Sigmoid colon (tissue), 7 donors: ENCODE measurements at places on chromosomes 1 and 21.

DNA sequence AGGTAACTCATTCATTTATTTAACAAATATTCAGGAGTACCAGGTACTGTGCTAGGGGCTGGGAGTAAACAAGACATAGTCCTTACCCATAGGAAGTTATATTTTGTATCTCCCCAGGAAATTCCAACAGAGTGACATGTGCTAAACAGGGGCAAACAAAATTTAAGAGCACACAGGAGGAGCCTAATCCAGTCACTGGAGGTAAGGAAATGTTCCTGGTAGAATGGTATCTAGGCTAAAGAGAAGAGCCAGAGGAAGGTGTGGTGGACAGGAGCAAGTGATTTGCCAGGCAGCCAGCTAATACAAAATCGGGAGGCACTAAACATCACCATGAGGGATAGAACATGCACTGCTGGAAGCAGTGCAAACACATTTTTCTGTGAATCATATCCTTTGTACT is 10.4 kb downstream of the TEX38 start:
- no peak for DNase-seq

DNA sequence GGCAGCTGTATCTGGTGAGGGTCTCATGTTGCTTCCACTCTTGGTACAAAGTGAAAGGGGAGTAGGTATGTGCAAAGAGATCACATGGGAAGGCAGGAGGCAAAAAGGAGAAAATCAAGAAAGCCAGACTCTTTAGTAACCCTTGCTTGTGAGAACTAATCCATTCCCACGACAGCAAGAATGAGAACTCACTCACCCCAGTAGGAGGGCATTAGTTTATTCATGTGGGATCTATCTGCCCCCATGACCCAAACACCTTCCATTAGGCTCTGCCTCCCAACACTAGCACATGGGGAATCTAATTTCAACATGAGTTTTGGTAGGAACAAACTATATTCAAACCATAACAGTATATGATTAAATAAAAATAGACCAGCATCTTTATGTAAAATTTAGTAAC is 57.6 kb downstream of the ZNHIT6 start:
- no peak for DNase-seq

DNA sequence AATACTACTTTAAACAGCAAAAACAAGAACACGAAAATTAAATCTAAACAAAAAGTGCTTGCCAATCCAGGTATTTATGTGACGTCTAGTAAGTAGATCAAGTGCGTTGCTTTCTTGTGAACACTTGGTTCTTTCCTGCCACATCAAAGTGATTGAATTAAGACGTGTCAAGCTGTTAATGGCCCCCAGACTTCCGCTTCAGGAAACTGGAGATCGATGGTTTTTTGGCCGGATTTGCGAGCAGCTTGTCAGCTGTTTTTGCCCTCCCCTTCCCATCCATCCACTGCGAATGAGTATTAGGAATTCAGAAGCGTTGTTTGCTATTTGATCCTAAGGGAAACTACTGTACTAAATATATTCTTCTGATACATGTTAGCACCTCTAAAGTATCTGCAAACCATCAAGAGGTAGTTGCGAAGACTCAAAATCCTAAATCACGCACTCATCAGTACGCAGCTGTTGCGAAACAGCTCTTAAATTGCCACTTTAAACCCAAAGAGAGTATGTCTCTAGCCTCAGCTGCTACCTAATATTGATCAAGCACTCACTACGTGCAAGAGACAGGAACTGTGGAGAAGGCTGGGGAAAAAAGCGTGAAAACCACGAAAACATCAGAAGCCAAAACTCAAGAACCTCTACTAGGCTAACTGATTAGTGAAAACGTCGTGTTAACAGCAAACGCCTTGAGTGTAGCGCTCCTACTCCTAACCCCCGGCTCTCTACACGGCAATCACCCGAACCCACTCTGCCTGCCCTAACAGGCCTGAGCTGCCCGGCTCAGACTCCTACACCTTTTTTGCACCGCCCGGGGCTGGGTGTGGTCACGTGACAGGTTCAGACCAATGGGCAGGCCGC is 473 bp upstream of the BRDT start:
- DNase-seq: no peak

DNA sequence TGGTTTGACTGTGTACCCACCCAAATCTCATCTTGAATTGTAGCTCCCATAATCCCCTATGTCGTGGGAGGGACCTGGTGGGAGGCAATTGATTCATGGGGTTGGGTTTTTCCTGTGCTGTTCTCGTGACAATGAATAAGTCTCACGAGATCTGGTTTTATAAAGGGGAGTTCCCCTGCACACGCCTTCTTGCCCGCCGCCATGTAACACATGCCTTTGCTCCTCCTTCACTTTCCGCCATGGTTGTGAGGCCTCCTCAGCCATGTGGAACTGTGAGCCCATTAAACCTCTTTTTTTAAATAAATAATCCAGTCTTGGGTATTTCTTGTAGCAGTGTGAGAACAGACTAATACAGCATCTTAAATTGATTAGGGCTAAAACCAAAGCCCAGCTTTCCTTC is 22.6 kb upstream of the RERE start:
- DNase-seq: no peak

DNA sequence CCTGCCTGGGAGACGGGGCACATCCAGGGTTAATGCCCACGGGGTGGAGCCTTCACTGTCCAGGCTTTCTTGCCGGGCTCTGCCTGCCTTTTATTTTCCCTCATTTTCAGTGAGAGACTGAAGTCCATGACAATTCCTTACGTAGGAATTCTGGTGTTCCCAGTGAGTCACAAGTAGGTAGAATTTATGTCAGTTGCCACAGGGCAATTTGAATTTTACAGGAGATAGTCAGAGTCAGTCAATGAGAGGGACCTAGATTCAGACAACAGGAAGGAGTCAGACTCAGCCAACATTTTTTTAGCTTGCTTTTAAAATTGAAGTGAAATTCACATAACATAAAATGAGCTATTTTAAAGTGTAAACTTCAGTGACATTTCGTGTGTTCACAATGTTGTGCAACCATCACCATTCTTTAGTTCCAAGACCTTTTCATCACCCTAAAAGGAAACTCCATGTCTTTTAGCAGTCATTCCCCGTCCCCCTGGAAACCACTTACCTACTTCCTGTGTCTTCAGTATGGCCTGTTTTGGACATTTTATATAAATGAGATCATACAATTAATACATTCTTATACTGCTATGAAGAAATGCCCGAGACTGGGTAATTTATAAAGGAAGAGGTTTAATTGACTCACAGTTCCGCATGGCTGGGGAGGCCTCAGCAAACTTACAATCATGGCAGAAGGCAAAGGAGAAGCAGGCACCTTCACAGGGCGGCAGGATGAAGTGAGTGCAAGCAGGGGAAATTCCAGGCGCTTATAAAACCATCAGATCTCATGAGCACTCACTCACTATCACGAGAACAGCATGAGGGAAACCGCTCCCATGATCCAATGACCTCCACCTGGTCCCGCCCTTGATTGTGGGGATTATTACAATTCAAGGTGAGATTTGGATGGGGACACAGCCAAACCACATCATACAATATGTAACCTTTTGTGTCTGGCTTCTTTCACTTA is 14.6 kb downstream of the AJAP1 start:
- DNase-seq: no peak

- no peak for DNase-seq
Measured at GRCh38 chr1:150954708-150955107, 19.9 kb downstream of the CERS2 start.

DNA sequence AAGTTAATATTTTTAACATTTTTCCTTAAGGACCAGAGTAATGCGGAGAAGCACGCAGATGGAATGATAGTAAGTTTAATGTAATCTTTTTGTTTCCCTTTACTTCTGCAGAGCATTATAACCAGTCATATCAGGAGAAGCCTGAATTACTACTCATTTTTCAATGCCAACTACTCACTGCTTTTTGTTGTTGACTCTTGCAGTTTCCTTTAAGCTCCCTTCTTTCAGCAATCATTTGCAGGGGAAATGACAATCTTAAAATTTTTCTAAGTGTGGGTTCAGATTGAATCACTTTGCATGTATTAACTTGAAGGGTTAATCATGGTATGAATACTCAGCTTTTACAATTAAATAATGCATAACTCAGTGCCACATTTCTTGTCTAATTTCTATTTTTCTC is 122.2 kb downstream of the NRDC start:
- DNase-seq: no peak

DNA sequence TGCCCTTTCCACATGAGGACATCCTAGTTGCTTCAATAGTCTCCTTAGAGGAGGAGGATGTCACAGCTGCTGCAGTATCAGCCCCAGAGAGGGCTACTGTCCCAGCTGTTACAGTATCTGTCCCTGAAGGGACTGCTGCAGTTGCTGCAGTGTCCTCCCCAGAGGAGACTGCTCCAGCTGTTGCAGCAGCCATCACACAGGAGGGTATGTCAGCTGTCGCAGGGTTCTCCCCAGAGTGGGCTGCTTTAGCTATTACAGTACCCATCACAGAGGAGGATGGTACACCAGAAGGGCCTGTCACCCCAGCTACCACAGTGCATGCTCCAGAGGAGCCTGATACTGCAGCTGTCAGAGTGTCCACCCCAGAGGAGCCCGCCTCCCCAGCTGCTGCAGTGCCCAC is 78.5 kb upstream of the BMP8A start:
- no peak for DNase-seq

DNA sequence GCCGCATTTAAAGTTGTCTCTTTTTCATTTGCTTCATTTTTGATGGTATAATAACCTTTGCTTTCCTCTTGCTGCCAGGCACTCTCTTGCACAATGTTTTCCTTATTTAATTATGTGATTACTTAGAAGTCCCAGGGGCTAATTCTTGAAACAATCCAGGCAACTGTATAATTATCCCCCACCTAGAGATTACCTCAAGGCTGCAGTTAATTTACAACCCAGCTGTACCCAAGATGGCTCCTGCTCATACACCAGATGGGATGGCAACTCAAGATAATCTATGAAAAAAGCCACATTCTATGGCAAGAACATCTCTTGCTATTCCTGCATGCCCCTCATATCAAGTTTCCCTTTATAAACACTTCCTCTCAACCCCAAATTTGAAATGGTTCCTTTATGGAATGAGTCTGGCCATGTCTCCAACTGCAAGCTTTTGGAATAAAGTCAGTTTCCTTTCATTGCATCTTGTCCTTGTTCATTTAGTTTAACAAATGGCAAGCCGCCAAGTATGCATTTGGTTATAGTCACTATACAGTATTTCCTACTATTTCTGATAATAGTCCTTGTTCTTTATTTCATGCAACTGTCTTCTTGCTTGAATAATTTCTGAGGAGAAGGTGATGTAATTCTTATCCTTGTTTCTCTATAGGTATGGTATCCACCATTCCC is 1042.6 kb downstream of the PLA2G4A start:
- DNase-seq: no peak

GRCh38 chr1:17308593-17308992 is 596 bp downstream of the PADI4 start:
- DNase-seq: peak; percentile 11

DNA sequence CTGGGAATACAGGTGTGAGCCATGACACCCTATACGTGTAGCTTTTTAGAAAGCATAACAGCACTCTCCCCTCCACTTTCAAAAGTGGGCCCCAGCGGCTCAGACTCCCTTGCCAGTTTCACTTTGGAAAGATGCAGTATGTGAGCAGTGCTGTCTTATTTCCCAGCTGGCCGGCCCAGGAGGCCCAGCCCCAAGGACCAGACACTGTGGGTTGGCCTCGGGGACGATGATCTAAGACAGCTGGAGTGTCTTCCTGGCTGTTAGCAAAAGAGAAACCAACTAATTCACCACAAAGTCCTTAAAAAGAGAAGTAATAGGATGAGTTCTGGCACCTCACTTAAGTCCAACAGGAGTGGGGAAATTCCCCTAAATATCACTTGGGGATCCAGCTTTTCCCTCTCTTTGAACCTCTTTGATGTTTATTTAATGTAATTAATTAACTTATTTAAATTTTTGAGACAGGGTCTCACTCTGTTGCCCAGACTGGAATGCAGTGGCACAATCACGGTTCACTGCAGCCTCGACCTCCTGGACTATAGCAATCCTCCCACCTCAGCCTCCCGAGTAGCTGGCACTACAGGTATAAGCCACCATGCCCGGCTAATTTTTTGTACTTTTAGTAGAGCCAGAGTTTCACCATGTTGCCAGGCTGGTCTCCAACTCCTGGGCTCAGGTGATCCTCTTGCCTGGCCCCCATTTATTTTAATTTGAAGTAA is 17.6 kb upstream of the CLIC4 start:
- DNase-seq: peak; percentile 94

GRCh38 chr21:45631540-45631939 is 12.0 kb upstream of the PCBP3 start:
- no peak for DNase-seq

DNA sequence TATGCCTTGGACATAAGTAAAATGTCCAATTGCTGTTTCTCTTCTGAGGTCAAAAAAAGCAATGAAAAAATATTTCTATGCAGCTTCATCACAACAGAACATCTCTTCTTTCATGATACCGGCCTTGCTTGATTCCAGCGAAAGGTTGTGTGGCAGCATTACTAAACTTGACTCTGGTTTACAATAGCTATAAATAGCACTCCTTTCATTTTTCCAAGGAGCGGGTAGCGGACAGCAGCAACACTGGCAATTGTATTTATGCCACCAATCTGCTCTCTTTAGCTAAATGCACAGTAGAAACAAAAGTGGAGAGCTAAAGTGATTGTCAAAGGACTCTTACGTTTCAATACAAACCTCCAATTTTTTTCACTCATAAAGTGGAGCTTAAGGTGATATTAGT is 7.5 kb upstream of the DAB1 start:
- no peak for DNase-seq

- DNase-seq: no peak
Measured at GRCh38 chr1:235411489-235412486, 44.6 kb downstream of the TBCE start.

- DNase-seq: no peak
Measured at GRCh38 chr1:93723733-93724270, 42.2 kb upstream of the BCAR3 start.

DNA sequence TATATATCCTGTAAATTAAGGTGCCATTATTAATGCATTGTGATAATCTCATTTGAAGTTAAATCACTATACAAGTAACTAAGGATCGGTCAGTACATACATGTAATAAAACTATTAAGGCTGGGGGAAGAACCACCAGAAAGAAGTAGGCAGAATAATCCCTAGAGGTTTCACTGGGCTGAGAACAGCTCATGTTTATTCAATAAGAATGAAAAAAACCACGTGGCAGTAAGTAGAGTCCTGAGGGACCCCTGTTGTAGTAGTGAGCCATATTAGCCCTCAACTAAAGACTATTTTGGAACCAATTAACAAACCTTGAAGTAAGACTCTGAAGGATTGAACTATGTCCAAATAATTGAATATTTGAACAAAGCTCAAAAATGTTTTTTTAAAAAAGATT is 46.9 kb upstream of the ADAM30 start:
- no peak for DNase-seq
